ENCODE measurements at places on chromosomes 12 and 14.

- DNase-seq: no peak
Measured at GRCh38 chr12:95473231-95473883, 595 bp upstream of the METAP2 start.

GRCh38 chr14:99779751-99780150 lies 13.5 kb upstream of the EML1 start:
- DNase-seq: no peak

- no peak for DNase-seq
Measured at GRCh38 chr12:95205685-95206084, 11.6 kb downstream of the FGD6 start.

DNA sequence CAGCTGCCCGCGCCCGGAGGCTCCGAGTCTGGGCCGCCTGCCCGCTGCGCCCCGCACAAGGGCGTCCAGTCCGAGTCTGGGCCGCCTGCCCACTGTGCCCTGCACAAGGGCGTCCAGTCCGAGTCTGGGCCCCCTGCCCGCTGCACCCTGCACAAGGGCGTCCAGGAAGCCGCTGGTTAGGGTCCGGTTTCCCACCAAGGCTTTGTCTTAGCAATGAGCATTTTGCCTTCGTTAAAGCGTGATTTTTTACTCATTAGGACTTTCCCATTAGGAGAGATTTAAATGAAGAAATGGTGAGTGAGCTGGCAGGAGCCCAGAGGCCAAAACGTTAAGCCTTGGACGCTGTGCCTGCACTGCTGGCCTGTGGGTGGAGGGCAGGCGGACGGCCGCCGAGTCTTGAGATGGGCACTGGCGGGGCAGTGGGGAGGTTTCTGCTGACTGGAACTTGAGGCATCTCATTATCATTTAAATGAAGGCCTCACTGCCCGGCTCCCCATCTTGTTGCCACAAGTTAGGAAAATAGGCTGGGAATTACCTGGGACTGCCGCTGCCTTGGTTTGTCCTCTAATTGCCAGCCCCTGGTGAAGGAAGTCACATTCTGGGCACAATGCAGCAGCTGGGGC lies 36.0 kb downstream of the FBRSL1 start:
- DNase-seq: no peak

- DNase-seq: no peak
Measured at GRCh38 chr14:89466944-89467343, 49.9 kb upstream of the FOXN3 start.

DNA sequence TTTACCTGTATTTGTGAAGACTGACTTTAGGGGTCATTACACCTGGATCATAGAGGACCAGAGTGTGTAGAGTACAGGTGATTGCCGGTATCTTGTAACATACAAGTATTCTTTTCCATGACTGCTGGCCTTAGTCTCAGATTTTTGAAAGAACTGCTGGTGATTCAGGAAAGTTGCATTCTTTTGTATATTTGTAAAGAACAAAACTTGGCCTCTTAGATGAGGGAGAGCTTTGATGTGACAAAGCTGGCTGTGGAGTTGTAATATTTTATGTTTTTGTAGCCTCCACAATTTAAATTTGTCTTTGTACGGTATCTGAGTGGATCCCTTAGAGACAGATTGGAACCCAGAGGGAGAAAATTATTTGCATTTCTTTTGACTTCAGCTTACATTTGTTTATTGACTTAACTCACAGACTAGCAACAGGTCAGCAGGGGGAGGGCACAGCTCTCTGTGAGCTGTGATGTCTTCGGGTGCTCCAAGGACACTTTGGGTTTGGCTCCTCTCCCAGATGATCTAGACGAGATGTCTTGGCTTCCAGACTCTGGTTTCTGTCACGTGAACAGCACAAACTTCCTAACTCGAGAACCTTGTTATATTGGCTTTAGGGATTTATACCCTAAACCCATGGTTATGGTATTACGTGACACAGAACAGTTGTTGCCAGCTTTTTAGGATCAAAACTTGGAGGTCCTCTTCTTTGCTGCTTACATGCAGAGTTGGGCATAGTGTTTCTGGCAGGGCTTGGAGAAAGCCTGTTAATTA lies 65.9 kb downstream of the DAAM1 start:
- DNase-seq: no peak

- no peak for DNase-seq
Measured at GRCh38 chr12:65666876-65667275, 157.4 kb upstream of the HMGA2 start.

GRCh38 chr12:24798335-24798734 lies 150.6 kb downstream of the BCAT1 start:
- no peak for DNase-seq

- DNase-seq: no peak
Measured at GRCh38 chr12:11688379-11688778, 38.9 kb downstream of the ETV6 start.

All from NCI-H1436 treated with DMSO at 0.1 percent for 48 hours (cell line).